ENCODE measurements at places on chromosomes 4 and X.

DNA sequence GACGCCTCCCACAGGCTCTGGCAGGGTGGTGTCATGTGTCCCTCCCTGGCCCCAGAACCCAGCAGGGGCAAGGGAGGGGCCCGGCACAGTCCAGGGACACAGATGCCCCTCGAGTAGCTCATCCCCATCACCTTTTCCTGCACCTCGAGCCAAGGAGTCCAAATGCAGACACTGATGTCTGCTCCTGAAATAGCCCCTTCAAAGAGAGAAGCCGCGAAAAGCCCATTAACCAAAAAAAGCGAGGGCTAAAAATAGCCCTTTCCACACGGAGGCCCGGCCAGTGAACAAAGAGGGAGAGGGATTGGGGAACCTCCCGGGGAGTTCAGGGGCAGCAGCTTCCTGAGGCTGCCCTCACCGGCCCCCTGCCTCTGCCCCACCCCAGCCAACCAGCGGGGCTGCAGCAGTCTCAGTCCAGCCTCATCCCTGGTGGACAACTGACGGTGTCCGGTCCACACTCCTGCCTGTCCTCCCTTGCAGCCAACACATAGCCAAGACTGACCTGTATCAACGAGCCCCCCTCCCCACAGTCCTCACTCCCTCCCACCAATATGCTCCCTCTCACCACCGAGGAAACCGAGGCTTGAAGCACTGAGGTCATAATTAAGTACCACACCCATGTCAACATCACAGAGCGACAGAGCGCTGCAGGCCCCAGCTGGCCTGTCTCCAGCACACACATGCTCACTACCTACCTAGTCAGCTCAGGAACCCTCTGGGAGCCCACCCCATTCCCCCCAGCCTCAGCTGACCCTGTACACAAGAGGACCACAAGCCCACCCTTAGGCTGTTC is 23.9 kb downstream of the WDR1 start:
- DNase-seq = no peak

GRCh38 chr4:169307576-169307975 is 36.8 kb upstream of the SH3RF1 start:
- no peak for DNase-seq

DNA sequence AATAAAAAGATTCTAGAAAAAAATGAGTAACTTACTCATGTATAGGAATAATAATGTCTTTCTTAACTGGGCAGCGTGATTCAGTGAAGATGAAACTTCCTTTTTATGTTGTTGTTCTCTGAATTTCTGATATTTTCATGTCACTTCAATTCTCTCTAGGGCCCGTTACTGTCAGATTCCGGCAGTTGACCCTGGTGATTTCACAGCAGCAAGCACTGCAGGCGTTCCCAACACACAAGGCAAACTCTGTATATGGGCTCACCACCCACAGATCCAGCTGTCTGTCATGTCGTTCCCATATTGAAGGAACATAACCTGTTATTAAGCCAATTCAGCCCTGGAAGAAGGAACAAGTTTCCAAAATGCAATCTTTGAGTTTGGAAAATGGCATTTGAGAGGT is 288.3 kb upstream of the GALNTL6 start:
- peak; percentile 2 for DNase-seq

GRCh38 chrX:152735860-152736511 is 2.4 kb downstream of the MAGEA12 start:
- DNase-seq = no peak

- no peak for DNase-seq
Measured at GRCh38 chr4:13348216-13348615, 135.9 kb downstream of the RAB28 start.

DNA sequence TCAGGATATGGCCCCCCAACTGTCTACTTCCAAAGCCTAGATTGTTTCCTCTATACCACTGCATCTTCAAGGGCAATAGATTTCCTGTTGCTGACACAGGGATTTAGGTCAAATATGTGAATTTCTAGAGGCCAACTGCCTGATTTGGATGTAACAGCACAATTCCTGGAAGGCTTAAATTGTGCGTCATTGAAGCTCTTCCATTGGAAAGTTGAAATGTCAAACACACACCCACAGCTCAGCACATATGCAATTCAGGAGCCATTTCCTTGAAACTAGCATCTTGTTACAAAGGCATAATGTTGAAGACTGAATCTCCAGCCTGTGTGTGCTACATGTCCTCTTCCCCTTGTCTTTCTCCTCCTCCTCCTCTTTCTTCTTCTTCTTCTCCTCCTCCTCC is 158.6 kb downstream of the STK32B start:
- no peak for DNase-seq

All from choroid plexus epithelial cell (primary cell).